ENCODE measurements at places on chromosomes 16 and 17. TPM values are rescaled to one million over a fixed set of nuclear protein-coding genes. Genes with fewer than 3 reads are reported as not detected.

GRCh38 chr16:63925221-63925620 lies 1196.6 kb downstream of the CDH11 start:
- no peak for DNase-seq

GRCh38 chr17:83099570-83100181 lies 20.3 kb downstream of the METRNL start:
- peak; percentile 75 for DNase-seq

- peak; percentile 68 for DNase-seq
Observed at GRCh38 chr16:4240624-4241023, 1.3 kb downstream of the SRL start.

- DNase-seq = no peak
Observed at GRCh38 chr16:12087901-12088421, 111.4 kb downstream of the SNX29 start.

- DNase-seq = no peak
Observed at GRCh38 chr17:28828294-28829040, 14.1 kb downstream of the FAM222B start.

DNA sequence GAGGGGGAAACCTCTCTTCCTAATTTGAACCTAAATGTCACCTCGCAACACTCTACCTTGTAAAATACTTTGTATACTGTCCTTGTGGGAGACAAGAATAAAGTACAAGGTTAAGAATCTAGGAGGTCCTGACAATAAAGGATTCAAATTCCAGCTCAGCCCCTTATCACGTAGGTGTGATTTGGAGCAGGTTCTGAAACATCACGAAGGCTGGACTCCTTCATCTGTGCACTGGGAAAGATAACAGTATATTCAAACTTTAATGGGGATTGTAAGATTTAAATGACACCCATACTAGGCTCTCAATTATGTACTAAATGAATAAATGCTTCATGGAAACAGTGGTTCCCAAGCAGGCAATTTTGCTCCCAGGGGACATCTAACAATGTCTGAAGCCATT lies 2.1 kb downstream of the TXNDC11 start:
- no peak for DNase-seq

DNA sequence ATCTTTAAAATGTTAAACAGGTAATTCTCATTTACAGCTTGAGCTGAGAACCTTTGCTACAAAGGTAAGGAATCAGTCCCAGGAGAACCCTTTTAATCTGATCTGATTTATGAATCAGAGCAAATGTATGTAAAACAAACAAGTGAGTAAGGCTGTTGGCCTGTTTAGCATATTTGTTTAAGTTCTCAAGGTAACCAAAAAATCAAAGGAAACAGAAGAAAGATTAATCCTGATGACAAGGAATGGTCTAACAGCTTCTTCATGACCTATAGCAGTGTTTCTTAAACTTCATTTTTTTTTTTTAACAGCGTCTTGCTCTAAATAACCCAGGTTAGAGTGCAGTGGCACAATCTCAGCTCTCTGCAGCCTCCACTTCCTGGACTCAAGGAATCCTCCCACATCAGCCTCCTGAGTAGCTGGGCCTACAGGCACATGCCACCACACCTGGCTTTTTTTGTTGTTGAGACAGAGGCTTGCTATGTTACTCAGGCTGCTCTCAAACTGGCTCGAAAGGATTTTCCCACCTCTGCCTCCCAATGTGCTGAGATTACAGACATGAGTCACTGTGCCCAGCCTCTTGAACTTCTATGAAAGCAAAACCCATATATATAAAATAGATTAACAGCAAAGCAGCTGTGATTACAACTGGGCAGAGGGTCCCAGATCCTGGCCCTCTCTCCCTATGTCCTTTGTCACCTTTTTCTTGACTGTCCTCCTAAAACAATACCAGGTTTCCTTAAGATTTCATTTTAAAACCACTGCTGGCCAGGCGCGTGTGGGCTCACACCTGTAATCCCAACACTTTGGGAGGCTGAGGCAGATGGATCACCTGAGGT lies 5.1 kb upstream of the JPT1 start:
- DNase-seq = no peak

- DNase-seq = no peak
Observed at GRCh38 chr17:33451221-33451620, 158.1 kb upstream of the ASIC2 start.

GRCh38 chr16:12349936-12350850 lies 373.7 kb downstream of the SNX29 start:
- DNase-seq = no peak

KCNJ16 gene
- total RNA-seq = not detected

LITAFD gene
- total RNA-seq = not detected

CD19 gene
- total RNA-seq = not detected

MSLN gene
- total RNA-seq = not detected

LRRC75A gene
- 0.98 TPM for total RNA-seq

SLC52A1 gene
- total RNA-seq = not detected

Measured in heart left ventricle (tissue), 16 donors.